ENCODE measurements at places on chromosomes 6 and 20. TPM values are rescaled to one million over a fixed set of nuclear protein-coding genes. Genes with fewer than 3 reads are reported as not detected.

ANGPT4 gene
- not detected for total RNA-seq

FAM217A gene
- total RNA-seq: not detected

OR2B6 gene
- total RNA-seq: not detected

OVOL2 gene
- not detected for total RNA-seq

DACT2 gene
- 7.8 TPM for total RNA-seq

CST5 gene
- not detected for total RNA-seq

PDYN gene
- total RNA-seq: not detected

CLDN20 gene
- not detected for total RNA-seq

DEFB124 gene
- not detected for total RNA-seq

DOP1A gene
- total RNA-seq: 11.2 TPM

CALHM5 gene
- total RNA-seq: 8.9 TPM

POM121L2 gene
- not detected for total RNA-seq

NKAIN4 gene
- total RNA-seq: not detected

TPD52L1 gene
- 1.3 TPM for total RNA-seq

C2 gene
- 2.2 TPM for total RNA-seq

VNN1 gene
- not detected for total RNA-seq

TRIM10 gene
- total RNA-seq: not detected

DPPA5 gene
- not detected for total RNA-seq

SMPDL3A gene
- 7.4 TPM for total RNA-seq

POPDC3 gene
- not detected for total RNA-seq

CDH22 gene
- not detected for total RNA-seq

BACH2 gene
- 1.3 TPM for total RNA-seq

PTCRA gene
- total RNA-seq: not detected

KIF3B gene
- 17.0 TPM for total RNA-seq

MOCS1 gene
- 18.0 TPM for total RNA-seq

DLK2 gene
- 1.8 TPM for total RNA-seq

RAD21L1 gene
- total RNA-seq: not detected

LAMA5 gene
- 154 TPM for total RNA-seq

HLA-DRB1 gene
- total RNA-seq: not detected

GABRR1 gene
- not detected for total RNA-seq

RSPH9 gene
- total RNA-seq: 0.97 TPM

LAMA4 gene
- 172 TPM for total RNA-seq

BTNL2 gene
- not detected for total RNA-seq

DNAH8 gene
- total RNA-seq: not detected

DSTN gene
- total RNA-seq: 330 TPM

Data from cardiac atrium fibroblast (primary cell).